Neural progenitor cell (in vitro differentiated cells): ENCODE measurements at places on chromosomes 16 and 17. TPM values are rescaled to one million over a fixed set of nuclear protein-coding genes. Genes with fewer than 3 reads are reported as not detected.

SLC16A11 gene
- not detected in 2 replicates for total RNA-seq

BCL6B gene
- 3.8 and 5.3 TPM in 2 replicates for total RNA-seq

TEX19 gene
- 0.19 TPM in 1 of 2 replicates, not detected in the other for total RNA-seq

FOXL1 gene
- total RNA-seq = 0.07 and 0.31 TPM in 2 replicates

SEPTIN1 gene
- total RNA-seq = 1.1 TPM in 1 of 2 replicates, not detected in the other

SPNS2 gene
- 0.34 and 1.7 TPM in 2 replicates for total RNA-seq

ATP2A3 gene
- 0.65 and 2.8 TPM in 2 replicates for total RNA-seq

DNA sequence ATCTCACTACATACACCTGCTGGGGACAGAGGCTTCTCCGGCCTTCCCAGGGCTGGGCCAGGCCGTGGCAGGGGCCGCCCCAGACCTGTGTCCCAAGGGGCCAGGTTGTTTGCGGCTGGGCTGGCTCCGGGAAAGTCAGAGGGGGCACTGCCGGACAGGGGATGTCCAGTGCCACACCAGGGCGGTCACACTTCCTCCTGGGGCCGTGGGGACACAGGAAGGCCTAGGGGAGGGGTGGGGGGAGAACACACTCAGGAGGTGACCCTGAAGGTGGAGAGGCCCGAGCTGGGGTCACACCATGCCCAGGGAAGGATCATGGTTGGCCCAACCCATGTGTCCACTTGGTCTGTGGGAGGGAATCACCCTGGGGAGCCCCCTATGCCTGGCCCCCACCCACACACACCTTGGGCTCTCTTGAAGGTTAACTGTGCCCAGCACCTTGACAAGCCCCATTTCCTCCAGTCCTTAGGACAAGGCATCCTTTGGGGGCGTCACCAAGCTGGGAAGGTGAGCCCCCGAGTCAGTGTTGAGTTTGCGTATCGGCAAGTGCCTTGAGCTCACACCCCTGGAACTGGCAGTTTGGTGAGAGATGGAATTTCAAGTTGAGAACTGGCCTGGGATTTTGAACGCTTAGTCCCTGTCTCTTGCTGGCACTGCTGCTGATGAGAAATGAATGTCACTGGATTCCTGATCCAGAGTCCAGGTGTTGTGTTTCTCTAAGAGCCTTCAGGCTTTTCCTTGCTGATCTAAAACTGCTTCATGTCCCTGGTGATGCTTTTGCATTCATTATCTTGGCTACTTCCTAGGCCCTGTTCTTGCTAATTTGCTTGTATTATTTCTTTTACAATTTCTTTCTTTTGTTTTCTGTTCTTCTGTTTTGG is 7.7 kb upstream of the ACTG1 start:
- peaks cover 80% of the 10 kb centered on the region for H3K27me3 ChIP-seq
- H3K27ac ChIP-seq = no peak overlapping the region
- no peaks in the 10 kb centered on the region for H3K36me3 ChIP-seq
- H3K4me3 ChIP-seq = peak overlapping the region; percentile 43
- H3K4me1 ChIP-seq = peaks cover 36% of the 10 kb centered on the region
- DNase-seq = peak; percentile 7

GRCh38 chr17:50447870-50448595 is 20.6 kb downstream of the CHAD start:
- no peaks in the 10 kb centered on the region for H3K36me3 ChIP-seq
- H3K27me3 ChIP-seq = no peaks in the 10 kb centered on the region
- no peak for DNase-seq
- H3K4me1 ChIP-seq = no peaks in the 10 kb centered on the region
- no peak overlapping the region for H3K27ac ChIP-seq
- H3K4me3 ChIP-seq = no peak overlapping the region

DNA sequence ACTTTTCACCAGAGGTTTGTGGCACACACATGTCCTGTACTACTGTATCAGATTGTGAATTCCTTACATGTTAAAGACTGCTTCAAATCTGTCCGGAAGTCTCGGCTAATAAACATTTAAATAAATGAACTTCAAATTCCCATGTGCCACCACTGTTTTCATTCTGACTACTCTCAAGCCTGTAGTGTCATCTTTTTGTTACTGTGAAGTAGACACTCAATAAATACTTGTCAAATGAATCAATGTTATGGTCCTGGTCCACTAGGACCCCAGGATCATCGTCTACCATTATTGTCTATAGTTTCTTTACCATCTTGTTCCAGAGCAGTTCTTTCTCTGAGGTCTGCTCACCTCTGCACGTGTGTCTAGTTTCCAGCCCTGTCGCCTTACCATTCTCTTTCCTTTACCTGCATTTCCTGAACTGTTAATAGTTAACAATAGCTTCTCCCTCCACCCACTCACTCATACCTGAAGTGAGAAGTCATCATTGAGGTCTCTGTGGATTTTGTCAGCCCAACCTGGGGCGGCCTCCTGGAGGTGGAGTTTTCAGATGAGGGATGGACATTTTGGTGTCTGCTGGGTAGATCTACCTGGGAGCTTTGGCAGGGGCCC is 333.0 kb downstream of the SEC14L1 start:
- H3K4me1 ChIP-seq = peaks cover 77% of the 10 kb centered on the region
- H3K27ac ChIP-seq = peak overlapping the region; percentile 97
- H3K4me3 ChIP-seq = no peak overlapping the region

DNA sequence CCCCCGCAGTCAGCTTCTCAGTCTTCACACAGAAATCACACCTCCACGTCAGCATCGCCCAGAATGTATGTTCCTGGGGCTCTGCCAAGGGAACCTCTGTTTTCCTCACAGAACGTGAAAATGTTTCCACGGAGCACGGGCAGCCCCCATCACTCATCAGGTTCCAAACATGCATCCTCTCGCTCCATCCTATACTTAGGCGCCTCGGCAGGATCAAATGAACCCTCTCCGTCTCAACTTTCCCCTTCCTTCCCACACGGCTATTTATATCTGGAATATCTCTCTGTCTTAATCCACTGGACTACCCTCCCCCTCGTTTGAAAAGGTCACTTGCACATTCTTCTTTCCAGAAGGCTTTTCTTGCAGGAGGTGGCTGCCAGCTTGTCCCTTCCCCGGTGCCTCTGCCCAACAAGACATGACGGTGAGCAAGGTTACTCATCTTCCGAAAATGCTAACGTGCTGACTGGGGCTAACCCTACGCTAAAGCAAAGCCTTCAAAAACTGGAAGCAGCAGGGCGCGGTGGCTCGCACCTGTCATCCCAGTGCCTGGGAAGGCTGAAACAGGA is 21.6 kb downstream of the NXN start:
- H3K27me3 ChIP-seq = no peaks in the 10 kb centered on the region
- no peak for DNase-seq
- no peak overlapping the region for H3K27ac ChIP-seq
- peaks cover 9% of the 10 kb centered on the region for H3K4me1 ChIP-seq
- no peak overlapping the region for H3K4me3 ChIP-seq

- H3K4me3 ChIP-seq = no peak overlapping the region
- H3K36me3 ChIP-seq = no peaks in the 10 kb centered on the region
- H3K27ac ChIP-seq = no peak overlapping the region
- DNase-seq = no peak
Measured at GRCh38 chr17:80009391-80010282, 26.0 kb downstream of the TBC1D16 start.

DNA sequence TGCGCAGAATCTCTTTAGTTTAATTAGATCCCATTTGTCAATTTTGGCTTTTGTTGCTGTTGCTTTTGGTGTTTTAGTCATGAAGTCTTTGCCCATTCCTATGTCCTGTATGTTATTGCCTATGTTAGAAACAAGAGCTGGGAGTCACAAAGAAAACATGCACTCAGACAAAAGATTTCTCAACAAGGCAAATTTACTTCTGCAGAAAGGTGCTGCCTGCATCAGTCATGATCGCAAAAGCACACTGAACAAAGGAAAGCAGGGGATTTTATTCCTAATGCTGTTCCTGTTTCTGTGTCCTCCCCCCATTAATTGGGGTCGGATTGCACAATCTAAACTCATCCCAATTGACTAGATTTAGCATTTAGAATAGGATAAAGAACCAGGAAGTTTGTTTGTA is 55.9 kb downstream of the ATF7IP2 start:
- DNase-seq = no peak
- no peak overlapping the region for H3K27ac ChIP-seq
- no peak overlapping the region for H3K4me3 ChIP-seq

DNA sequence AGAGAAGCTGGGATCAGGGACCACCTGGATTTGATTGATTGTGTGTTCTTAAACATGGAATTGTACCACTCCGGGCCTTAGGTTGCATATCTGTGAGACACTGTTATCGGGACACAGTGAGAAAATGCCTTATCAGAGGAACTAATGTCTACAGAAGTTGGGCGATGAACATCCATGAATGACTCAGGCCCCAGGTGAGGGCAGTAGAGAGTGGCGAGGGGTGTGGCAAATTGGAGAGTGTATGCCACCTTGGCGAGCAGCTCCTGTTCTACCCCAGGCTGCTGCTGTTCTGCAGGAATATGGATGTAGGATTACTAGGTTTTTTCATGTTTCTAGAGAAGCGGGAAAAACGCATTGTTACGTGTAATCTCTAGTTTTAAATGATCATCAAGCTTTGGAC is 38.8 kb downstream of the CLEC16A start:
- no peaks in the 10 kb centered on the region for H3K36me3 ChIP-seq
- H3K4me3 ChIP-seq = no peak overlapping the region

DNA sequence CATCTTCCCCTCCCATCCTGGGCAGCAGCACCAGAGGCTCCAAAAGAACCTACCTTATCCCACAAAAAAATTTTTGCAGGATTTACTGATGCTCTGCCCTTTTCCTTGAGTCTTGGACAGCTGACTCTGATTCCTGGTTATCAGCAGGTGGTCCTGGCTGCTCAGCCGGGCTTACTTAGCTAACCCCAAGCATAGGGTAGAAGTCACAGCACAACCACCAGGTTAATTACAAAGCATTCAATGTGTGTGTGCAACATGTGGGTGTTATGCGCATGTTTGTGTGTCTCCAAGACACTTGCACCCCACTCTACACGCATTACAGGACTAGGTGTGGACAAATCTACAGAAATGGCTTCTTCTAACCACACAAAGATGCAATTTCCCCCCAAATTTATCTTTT is 36.3 kb downstream of the PECAM1 start:
- no peak overlapping the region for H3K27ac ChIP-seq
- no peaks in the 10 kb centered on the region for H3K36me3 ChIP-seq
- peaks cover 5% of the 10 kb centered on the region for H3K4me1 ChIP-seq
- no peak overlapping the region for H3K4me3 ChIP-seq
- H3K27me3 ChIP-seq = no peaks in the 10 kb centered on the region

DNA sequence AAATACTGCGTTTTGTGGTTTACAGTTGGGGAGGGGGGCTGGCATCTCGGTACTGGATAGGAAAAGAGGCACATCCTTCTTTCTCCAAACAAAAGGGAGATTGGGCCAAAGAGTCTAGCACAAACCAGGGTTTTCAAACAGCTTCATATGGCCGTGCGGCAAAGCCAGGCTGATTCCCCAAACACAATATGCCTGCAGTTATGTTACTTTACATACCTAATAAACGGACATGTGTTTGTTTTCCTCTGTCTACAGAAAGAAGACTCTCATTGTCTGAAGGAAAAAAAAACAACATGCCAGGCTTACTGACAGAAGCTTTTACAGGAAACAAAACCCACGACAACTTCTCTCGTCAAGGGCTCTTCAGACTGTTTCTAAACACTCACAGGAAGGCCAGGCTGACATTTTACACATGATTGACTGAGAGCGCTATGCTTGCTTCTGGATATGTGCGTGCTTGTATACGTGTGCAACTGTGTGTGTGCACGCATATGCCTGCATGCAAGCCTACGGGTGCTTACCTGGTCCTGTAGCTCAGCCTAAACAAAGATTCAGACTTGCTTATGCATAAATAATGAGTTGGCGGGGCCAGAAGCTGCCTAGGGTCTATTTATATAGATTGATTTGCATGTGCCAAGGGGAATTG is 461.0 kb upstream of the C16orf82 start:
- no peak overlapping the region for H3K4me3 ChIP-seq
- H3K4me1 ChIP-seq = no peaks in the 10 kb centered on the region
- DNase-seq = no peak
- H3K36me3 ChIP-seq = no peaks in the 10 kb centered on the region

DNA sequence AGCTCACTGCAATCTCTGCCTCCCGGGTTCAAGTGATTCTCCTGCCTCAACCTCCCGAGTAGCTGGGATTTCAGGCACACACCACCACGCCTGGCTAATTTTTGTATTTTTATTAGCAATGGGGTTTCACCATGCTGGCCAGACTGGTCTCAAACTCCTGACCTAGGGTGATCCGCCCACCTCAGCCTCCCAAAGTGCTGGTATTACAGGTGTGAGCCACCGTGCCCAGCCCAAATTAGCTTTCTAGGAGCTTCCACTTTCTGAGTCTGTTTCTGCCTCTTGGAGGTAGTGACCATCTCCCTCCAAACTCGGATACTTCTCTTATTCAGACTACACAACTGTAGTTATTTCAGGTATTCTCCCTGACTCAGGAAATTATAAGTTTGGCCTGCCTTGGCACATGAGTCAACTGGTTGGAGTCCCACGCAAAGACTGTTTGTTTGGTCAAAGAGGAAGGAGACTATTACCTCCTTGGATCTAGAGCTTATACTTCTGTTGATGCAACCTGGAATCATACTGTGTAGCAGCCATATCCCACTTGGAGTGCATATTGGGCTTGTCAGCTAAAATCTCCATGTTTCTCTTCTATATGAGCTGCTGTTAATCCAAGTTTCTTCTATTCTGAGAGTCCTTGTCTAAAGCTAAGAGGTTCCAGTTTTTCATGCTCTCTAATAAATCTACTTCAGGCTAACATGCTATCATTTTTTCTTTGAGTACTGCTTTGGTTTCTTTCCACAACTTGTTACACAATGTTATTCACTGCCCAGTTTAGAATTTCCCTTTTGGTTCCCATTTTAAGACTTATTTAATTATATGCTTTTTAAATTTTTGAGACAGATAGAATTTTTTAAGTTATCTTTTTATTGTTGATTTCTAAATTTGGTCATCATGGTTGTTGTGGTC is 7.5 kb downstream of the IL4R start:
- no peak overlapping the region for H3K27ac ChIP-seq
- H3K4me3 ChIP-seq = no peak overlapping the region
- no peaks in the 10 kb centered on the region for H3K27me3 ChIP-seq
- no peaks in the 10 kb centered on the region for H3K36me3 ChIP-seq
- no peak for DNase-seq

- H3K4me1 ChIP-seq = no peaks in the 10 kb centered on the region
- H3K27ac ChIP-seq = no peak overlapping the region
- no peak for DNase-seq
- H3K36me3 ChIP-seq = no peaks in the 10 kb centered on the region
Measured at GRCh38 chr16:23286131-23286532, 16.0 kb upstream of the SCNN1B start.
